ENCODE measurements at places on chromosomes 1 and 21.

DNA sequence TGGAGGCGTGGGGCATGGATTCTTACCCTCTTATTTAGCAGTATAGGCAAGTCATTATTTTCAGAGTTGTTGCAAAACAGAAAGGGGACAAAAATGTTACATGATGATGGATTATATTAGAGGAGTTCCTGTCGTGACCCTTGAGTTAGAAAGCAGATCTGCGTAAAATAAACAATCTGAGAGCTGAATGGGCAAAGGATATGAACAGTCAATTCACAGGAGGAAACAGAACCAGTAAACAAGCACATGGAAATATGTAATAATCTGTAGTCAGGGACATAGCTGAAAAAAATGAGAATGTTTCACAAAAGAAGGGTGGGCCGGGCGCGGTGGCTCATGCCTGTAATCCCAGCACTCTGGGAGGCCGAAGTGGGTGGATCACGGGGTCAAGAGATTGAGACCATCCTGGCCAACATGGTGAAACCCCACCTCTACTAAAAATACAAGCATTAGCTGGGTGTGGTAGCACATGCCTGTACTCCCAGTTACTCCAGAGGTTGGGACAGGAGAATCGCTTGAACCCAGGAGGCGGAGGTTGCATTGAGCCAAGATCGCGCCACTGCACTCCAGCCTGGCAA is 20.9 kb downstream of the RCAN1 start:
- no peak for DNase-seq

- no peak for DNase-seq
Observed at GRCh38 chr1:107862064-107862463, 102.9 kb downstream of the VAV3 start.

DNA sequence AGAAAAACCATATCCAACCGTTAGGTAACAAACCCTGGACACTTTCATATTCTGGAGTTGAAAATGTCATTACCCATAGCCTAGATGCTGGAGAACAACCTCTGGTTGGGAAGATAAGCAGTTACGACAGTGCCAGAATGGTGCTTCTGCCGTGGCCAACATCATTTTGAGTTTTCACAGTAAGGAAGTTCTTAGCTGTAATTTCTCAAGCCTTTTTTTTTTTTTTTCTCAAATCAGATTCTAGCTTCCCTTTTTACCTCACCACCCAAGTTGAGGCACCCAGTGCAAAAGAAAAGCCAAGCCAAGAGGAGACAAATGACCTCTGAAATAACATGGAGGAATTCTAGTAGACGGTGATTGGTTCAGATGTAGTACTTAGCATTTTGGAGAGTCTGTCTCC is 21.8 kb downstream of the PPT1 start:
- no peak for DNase-seq

GRCh38 chr21:44594406-44594916 is 2.2 kb upstream of the KRTAP10-6 start:
- DNase-seq: no peak

- DNase-seq: no peak
Observed at GRCh38 chr1:34800214-34800613, 7.4 kb downstream of the GJA4 start.

GRCh38 chr1:61101536-61101935 is 19.2 kb downstream of the NFIA start:
- DNase-seq: no peak

DNA sequence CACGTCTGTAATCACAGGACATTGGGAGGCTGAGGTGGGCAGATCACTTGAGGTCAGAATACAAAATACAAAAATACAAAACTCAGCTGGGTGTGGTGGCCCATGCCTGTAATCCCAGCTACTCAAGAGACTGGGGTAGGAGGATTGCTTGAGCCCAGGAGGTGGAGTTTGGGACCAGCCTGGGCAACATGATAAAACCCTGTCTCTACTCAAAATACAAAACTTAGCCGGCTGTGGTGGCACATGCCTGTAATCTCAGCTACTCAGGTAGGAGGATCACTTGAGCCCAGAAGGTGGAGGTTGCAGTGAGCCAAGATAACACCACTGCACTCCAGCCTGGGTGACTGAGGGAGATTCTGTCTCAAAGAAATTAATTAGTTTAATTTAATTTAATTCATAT is 6.5 kb upstream of the ITLN1 start:
- no peak for DNase-seq

GRCh38 chr1:21935891-21936365 is 1.2 kb downstream of the HSPG2 start:
- no peak for DNase-seq

GRCh38 chr1:207084232-207084631 is 4.4 kb upstream of the C4BPB start:
- DNase-seq: no peak

- no peak for DNase-seq
Observed at GRCh38 chr21:22191581-22191980, 1193.4 kb downstream of the NCAM2 start.

- peak; percentile 1 for DNase-seq
Observed at GRCh38 chr1:61181067-61182038, 99.0 kb downstream of the NFIA start.

GRCh38 chr1:111082421-111083203 is 57.3 kb downstream of the DRAM2 start:
- no peak for DNase-seq

DNA sequence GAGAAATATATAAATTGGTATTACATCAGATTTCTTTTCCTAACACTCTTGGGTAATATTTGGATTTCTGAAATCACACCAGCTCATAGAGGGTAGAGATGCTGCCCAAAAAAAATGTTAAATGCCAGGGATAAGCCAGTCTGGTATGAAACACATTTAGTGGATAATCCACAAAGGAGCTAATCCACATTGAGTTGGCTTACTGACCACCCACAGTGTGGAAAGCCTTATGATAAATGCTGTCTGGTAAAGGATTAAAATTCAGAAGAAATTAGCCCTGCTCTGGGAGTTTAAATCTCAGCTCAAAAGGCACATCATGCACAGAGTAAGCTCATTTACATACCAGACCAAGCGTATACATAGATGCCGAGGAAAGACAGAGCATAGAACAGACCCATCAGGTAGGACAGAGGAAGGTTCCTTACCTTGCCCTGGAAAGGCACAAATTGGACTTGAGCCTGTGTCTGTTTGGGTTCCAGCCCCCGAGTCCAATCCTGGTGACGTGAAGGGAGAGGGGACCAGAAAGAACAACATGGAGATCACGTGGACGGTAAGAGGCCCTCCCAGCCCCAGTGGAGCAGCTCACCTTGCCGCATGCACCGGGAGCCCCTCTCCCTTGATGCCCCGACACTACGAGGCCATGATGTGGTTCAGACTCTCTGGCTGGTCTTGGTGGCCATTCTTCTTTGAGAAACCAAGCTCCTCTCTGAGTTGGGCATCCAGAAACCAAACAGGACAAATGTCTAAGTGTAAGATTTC is 62.9 kb upstream of the CNTN2 start:
- DNase-seq: no peak

- no peak for DNase-seq
Observed at GRCh38 chr1:37655274-37655673, 20.6 kb upstream of the RSPO1 start.

DNA sequence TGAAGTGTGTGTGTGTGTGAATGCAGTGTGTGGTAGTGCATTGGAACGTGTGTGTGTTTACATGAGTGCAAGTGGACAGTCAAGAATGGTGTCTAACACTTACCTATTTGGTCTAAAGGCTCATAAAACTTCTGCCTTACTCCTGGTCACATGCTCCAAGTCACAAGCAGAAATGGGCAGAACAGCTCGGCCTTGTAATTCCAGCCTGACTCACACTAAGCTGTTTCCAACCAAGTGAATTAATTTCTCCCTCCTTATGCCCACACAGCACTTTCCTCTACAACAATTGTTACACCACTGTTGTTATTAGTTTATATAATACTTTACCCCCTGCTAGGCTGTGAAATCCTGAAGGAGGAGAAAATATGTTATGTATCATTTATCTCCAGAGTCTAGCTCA is 43.8 kb downstream of the DDR2 start:
- DNase-seq: no peak

DNA sequence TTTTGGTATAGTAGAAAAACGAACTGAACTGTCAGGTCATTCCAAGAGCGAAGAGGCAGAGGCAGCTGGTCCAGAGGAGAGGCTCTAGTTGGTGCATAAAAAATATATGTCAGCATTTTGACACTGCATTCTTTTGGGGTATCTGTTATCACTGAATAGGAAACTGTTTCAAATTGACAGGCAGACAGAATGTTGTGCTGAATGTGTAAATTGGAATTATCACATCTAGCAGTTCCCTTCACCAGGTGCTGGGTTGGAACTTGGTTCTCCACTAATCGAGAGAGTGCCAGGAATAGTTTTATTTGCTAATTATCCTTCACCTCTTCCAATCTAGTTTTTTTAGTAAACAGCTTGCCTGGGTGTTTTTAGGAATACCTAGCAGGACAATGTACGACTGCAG is 52.2 kb downstream of the ADGRL2 start:
- DNase-seq: no peak

DNA sequence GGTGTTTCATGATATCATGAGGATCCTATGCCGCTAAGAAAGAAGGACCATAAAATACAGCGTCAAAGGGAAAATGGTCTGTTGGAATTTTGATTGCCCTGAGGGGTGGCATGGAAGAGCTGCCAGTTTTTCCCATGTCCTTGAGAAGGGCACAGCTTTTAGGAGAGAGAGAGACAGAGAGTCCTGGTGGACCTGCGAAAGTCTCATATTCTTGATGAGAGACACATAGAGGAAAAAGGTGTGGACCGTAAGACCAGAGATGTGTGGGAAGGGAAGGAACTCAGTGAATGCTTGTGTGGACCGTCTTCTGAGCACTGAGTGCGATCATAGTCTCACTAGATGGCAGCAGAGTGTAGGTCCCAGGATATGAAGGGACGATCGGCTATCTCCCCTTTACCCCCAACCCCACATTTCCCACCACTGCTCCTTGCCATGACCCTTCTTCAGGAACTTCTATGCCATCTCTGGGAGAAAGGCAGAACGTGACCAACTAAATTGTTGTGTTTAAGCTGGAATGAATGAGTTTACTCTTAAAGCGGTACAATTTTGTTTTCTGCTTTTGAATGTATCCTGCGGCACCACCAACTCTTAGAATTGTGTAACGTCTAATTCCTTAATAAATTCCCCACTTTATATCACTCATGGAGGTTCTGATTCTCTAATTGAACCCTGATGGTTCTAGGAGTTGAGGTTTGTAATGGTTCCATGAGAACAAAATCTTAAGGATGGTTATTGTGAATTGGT is 117.7 kb downstream of the CTH start:
- no peak for DNase-seq

DNA sequence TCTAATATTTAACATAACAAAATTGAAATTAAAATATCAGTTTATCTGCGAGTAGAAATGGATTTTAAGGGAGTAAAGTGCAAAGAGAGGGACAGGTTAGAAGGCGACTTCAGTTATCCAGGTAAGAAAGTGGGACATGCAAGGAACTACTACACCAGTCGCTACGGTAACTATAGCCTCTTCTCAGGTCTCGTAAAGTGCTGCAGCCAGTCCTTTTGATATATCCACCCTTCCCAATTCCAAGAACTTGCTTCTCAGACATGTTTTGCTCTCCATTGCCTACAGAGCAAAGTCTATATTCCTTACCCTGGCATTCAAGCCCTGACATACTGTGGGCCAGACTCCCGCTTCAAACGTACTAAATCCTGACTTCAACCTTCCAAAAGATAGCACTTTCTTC is 2.5 kb downstream of the COA7 start:
- no peak for DNase-seq

- no peak for DNase-seq
Observed at GRCh38 chr1:89273324-89273778, 691 bp upstream of the GBP5 start.

GRCh38 chr1:37479255-37480124 is 5.1 kb downstream of the ZC3H12A start:
- no peak for DNase-seq

DNA sequence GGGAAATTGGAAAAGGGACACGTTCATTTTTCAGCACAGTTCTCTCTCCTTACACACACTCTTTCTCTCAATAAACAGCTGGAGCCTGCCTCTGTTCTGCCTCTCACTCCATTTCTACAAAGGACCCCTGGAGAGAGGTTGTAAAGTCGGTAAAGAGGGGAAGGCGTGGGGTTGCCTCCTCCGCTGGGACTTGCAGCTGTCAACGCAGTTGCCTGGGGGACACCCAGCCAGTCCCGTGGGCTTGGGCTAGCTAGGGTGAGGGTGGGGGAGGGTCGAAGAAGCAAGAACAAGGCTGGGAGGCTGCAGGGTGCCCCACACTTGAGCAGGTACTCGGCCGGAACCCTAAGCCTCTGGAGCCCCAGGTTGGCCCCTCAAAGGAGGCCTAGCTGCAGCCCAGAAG is 27.6 kb downstream of the C1orf216 start:
- DNase-seq: peak; percentile 48

DNA sequence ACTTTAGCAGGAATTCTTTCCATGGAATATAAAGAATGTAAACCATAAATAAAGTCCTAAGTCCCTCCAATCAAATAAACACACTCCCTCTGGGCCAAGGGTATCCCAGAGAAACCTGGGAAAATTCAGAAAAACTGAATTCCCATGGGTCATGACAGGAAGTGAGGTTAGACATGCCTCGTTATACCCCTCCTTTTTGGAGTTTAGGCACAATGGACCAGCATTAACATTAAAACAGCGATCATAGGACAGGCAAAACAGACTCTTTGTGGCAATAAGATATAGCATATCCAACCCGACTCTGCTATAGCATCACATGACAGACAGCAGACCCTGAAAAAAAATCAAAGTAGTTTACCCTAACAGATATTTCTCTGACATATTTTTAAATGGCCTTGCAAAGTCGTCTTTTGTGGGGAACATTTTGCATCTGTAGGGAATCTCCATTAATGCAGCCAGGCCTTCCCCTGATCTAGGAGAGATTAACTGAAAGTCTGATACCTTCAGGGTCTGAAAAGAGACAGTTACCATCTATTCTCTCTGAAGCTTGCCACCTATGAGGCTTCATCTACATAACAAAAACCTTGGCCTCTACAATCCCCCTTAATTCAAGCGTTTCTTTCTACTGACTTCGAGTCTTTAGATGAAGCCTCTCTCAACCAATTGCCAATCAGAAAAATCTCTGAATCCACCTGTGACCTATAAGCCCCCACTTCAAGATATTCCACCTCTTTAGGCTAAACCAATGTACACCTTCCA is 143.0 kb upstream of the KCNK1 start:
- DNase-seq: no peak

- no peak for DNase-seq
Observed at GRCh38 chr1:63662056-63662836, 69.0 kb downstream of the PGM1 start.

GRCh38 chr1:27687906-27688305 is 15.9 kb upstream of the IFI6 start:
- no peak for DNase-seq

GRCh38 chr1:60341274-60341673 is 267.7 kb upstream of the C1orf87 start:
- DNase-seq: no peak

- peak; percentile 25 for DNase-seq
Observed at GRCh38 chr1:198892065-198892464, 253.2 kb downstream of the PTPRC start.

- DNase-seq: no peak
Observed at GRCh38 chr1:186950547-186950946, 121.8 kb downstream of the PLA2G4A start.

DNA sequence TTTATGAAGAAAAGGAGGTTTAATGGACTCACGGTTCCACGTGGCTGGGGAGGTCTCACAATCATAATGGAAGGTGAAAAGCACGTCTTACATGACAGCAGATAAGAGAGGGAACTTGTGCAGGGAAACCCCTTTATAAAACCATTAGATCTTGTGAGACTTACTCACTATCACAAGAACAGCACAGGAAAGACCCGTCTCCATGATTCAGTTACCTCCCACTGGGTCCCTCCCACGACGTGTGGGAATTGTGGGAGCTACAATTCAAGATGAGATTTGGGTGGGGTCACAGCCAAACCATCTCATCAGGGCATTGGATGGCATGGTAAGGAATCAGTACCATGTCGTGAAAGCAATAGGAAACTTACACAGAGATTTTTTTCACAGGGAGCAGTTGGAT is 63.1 kb downstream of the MTR start:
- DNase-seq: no peak
